ENCODE measurements at places on chromosomes 3 and 15. TPM values are rescaled to one million over a fixed set of nuclear protein-coding genes. Genes with fewer than 3 reads are reported as not detected.

Gene C3orf22
- total RNA-seq = not detected

Gene DPPA2
- not detected for total RNA-seq

Gene ITIH1
- 1,331 TPM for total RNA-seq

Gene GOLGA6L4
- total RNA-seq = 2.2 TPM

Gene B3GALNT1
- 0.33 TPM for total RNA-seq

Gene NANOGP8
- total RNA-seq = 0.45 TPM

Gene RTP3
- 28.6 TPM for total RNA-seq

Gene TMIE
- total RNA-seq = 0.33 TPM

Gene GPR62
- not detected for total RNA-seq

Gene SEMA6D
- total RNA-seq = 2.7 TPM

Gene PCSK6
- total RNA-seq = 180 TPM

Gene CCDC39
- total RNA-seq = not detected

Gene DZIP1L
- 1.6 TPM for total RNA-seq

Gene SLC12A8
- total RNA-seq = 24.2 TPM

Gene ROPN1
- not detected for total RNA-seq

Gene C3orf85
- 11.4 TPM for total RNA-seq

Gene AMOTL2
- total RNA-seq = 26.8 TPM

Gene PTH1R
- 24.6 TPM for total RNA-seq

Gene SCN5A
- total RNA-seq = 0.05 TPM

Gene PSMD2
- 94.1 TPM for total RNA-seq

Gene PSTPIP1
- 1.5 TPM for total RNA-seq

Gene ABCF3
- 53.8 TPM for total RNA-seq

Gene CTDSPL2
- total RNA-seq = 10.7 TPM

Gene GASK1A
- 19.9 TPM for total RNA-seq

Gene GTPBP8
- total RNA-seq = 7.7 TPM

Gene PPP1R14D
- total RNA-seq = not detected

Gene OR4F6
- total RNA-seq = not detected

Gene TMEM45A
- 62.7 TPM for total RNA-seq

Gene SLC9C1
- not detected for total RNA-seq

Gene LDHAL6B
- total RNA-seq = not detected

Gene AP3B2
- not detected for total RNA-seq

Gene ACSBG1
- total RNA-seq = not detected

Gene GOLGA8S
- 0.35 TPM for total RNA-seq

Gene GATA2
- 1.3 TPM for total RNA-seq

Gene CLDN16
- 1.2 TPM for total RNA-seq

Gene TRPM1
- total RNA-seq = 0.10 TPM

Gene TNNC1
- 0.25 TPM for total RNA-seq

Gene ALS2CL
- total RNA-seq = 24.2 TPM

Gene IMPG2
- 0.03 TPM for total RNA-seq

Gene EPHB3
- 0.65 TPM for total RNA-seq

Gene THRB
- total RNA-seq = 30.7 TPM

Gene SEMA5B
- total RNA-seq = 1.0 TPM

Gene PIK3R4
- 19.9 TPM for total RNA-seq

Gene CPA3
- 0.25 TPM for total RNA-seq

Gene IGSF11
- total RNA-seq = 0.08 TPM

Gene MNS1
- total RNA-seq = 0.20 TPM

Gene CD200R1
- total RNA-seq = 0.38 TPM

Gene LPP
- total RNA-seq = 63.6 TPM

Gene STRC
- 0.53 TPM for total RNA-seq

Gene GLT8D1
- 52.2 TPM for total RNA-seq

Gene PAQR5
- total RNA-seq = 0.50 TPM

Gene STAC
- 0.65 TPM for total RNA-seq

Gene SLC30A4
- total RNA-seq = 3.6 TPM

Gene PAQR9
- 11.5 TPM for total RNA-seq
